ENCODE measurements at places on chromosomes 2 and 18.

DNA sequence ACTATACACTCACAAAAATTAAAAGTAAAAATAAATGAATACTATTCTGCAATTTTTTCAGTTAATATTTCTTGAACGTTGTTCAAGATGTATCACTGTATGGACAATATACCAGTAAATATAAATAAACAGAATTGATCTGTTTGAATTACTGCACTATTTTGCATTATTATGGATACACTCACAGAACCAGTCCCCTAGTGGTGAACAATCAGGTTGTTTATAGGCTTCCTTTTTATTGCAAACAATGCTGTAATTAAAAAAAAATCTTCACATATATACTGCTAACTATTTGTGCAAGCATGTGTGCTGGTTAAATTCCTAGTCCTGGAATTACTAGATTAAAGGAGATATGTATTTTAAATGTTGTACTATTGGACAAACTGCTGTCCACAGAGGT lies 306.0 kb downstream of the FBXO15 start:
- no peak for DNase-seq

DNA sequence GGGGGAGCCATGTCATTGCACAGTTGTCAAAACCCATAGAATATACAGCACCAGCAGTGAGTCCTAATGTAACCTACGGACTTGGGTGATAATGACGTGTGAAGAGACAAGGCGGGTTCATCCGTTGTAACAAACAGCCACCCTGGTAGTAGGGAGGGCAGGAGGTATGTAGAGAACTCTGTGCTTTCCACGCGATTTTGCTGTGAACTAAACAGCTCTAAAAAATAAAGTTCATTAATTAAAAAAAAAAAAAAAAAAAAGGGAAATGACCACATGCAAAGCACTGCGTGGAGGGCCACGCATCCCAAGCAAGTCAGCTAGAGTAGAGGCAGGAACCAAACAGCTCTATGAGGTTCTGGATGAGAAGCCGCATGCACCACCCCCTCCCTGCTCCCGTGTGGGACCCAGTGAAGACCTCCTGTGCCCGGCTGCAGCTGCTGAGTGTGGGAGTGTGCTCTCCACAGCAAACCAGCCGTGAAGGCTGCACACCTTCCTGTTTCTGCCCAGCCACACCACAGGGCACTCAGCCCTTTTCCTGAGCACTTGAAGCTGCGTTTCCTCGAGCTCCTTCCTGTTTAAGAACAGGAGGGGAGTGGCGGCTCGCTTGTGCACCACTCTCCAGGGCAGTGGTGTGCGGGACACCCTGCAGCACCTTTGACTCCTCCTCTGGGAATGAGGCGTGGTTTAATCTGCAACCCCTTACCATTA lies 65.6 kb downstream of the ODC1 start:
- peak; percentile 6 for DNase-seq

- DNase-seq: no peak
Measured at GRCh38 chr18:57461652-57462269, 26.6 kb downstream of the ONECUT2 start.

- no peak for DNase-seq
Measured at GRCh38 chr2:105815401-105815800, 70.7 kb downstream of the NCK2 start.
